Activated CD4-positive, alpha-beta T cell treated with anti-CD3 and anti-CD28 coated beads, Interleukin-2, amount 10 ng/mL, durations not matched to agents 7 days and 5 days (primary cell): ENCODE measurements at places on chromosomes 11 and 22.

DNA sequence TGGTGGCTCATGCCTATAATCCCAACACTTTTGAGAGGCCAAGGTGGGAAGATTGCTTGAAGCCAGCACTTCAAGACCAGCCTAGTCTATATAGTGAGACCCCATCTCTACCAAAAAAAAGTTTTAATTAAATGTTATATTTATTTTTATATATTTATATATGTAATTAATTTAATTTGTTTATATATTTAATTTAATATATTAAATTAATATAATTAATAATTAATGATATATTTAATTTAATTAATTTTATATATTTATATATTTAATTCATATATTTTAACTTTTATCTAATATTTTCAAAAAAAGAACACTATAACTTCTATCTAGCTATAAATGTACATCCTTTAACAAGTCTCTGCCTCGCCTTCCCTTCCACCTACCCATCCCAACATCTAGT is 104.8 kb downstream of the PAX6 start:
- no peaks in the 10 kb centered on the region for H3K4me1 ChIP-seq
- H3K36me3 ChIP-seq, result no peaks in the 10 kb centered on the region
- no peak overlapping the region for H3K4me3 ChIP-seq
- no peak overlapping the region for H3K27ac ChIP-seq
- no peak for DNase-seq

GRCh38 chr11:68954836-68955606 is 25.8 kb downstream of the MRGPRD start:
- no peak overlapping the region for H3K27ac ChIP-seq
- H3K4me1 ChIP-seq, result peaks cover 2% of the 10 kb centered on the region
- DNase-seq, result no peak
- H3K36me3 ChIP-seq, result no peaks in the 10 kb centered on the region
- H3K27me3 ChIP-seq, result no peaks in the 10 kb centered on the region

GRCh38 chr11:13958641-13959400 is 3.7 kb upstream of the SPON1 start:
- no peak for DNase-seq
- H3K27ac ChIP-seq, result no peak overlapping the region

GRCh38 chr11:83039566-83039965 is 32.1 kb downstream of the RAB30 start:
- H3K4me3 ChIP-seq, result no peak overlapping the region
- DNase-seq, result no peak
- H3K27me3 ChIP-seq, result no peaks in the 10 kb centered on the region
- peaks cover 11% of the 10 kb centered on the region for H3K36me3 ChIP-seq
- H3K27ac ChIP-seq, result no peak overlapping the region

- peaks cover 11% of the 10 kb centered on the region for H3K27me3 ChIP-seq
- H3K36me3 ChIP-seq, result no peaks in the 10 kb centered on the region
- H3K27ac ChIP-seq, result no peak overlapping the region
Observed at GRCh38 chr11:134800826-134801225, 388.8 kb upstream of the B3GAT1 start.

DNA sequence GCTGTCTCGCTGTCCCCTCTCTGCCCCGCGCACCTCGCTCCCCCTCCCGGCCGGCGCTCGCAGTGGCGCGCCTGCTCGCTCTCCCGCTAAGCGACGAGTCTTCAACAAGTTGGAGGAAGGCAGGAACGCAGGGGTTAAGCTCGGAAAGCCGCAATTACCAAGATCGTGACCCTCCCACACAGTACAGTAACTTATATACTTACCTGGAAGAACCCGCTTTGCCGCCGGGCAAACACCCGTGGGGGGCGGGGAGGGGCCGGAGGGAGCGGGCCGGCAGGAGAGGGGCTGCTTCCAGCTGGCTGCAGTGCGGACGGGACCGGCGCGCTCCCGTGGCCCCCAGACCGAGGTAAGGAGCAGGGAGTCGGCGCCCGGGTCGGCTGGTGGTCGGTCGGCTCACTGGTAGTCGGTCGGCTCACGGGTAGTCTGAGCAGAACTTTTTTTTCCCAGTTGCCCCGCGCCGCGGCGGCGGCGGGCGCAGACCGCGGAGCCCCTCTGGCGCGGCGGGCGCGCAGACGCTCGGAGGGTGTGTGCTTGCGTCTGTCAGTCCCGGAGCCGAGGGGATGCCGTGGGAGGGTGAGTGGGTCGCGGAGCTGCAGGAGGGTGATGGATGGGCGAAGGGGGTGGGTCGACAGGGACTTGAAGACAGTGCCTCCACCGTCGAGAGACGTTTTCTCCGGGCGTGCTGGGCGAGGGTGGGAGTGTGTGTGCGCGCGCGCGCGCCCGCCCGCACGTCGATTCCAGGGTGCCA is 101.2 kb upstream of the HSD17B12 start:
- no peaks in the 10 kb centered on the region for H3K36me3 ChIP-seq
- DNase-seq, result no peak
- peaks cover 93% of the 10 kb centered on the region for H3K27me3 ChIP-seq
- no peak overlapping the region for H3K27ac ChIP-seq
- peaks cover 31% of the 10 kb centered on the region for H3K4me1 ChIP-seq
